NCI-H2171 treated with DMSO at 0.1 percent for 48 hours (cell line): ENCODE measurements at places on chromosomes 2 and 18.

- no peak for DNase-seq
Measured at GRCh38 chr18:31325051-31325450, 7.1 kb downstream of the DSG1 start.

- DNase-seq, result no peak
Measured at GRCh38 chr2:65434592-65435241, 2.3 kb upstream of the SPRED2 start.

GRCh38 chr2:12300927-12301326 is 415.8 kb upstream of the TRIB2 start:
- no peak for DNase-seq

- DNase-seq, result no peak
Measured at GRCh38 chr2:98015671-98016070, 19.9 kb upstream of the TMEM131 start.

DNA sequence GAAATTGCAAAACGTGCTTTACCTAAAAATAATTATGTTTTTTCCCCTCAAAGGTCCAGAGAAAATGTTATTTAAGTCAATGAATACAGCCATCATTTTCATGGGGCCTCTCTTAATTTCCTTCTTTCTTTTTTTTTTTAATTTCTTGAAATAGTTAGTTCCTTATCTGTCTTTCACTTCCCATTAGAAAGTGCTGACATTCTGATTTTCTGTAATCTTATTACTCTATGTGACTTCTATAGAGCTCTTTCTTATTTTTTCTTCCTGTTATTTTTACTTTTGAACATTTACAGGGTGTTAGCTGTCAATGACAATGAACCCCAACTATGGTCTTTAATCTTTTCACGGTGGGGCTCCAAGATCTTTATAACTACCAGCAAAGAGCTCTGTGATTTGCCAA is 30.0 kb downstream of the CTLA4 start:
- DNase-seq, result no peak

DNA sequence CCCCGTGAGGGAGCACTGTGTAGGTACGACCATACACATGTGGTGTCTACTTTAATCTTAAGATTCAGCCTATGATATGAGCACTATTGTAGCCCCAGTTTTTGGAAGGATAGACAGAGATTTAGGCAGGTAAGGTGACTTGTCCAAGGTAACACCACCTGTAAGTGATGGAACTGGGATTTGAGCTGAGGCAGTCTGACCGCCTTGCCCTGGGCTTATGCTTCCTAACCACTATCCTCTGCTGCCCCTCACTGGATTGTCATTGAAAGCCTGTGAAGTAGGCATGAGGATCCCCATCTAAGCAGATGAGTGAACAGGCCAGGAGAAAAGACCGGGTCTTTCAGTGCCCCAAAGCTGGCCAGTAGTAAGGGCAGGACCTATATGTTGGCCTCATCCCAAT is 343.8 kb downstream of the CYRIA start:
- no peak for DNase-seq

GRCh38 chr18:54995421-54996143 is 36.3 kb upstream of the CCDC68 start:
- DNase-seq, result no peak

GRCh38 chr2:27977731-27978312 is 87.3 kb downstream of the BABAM2 start:
- no peak for DNase-seq

DNA sequence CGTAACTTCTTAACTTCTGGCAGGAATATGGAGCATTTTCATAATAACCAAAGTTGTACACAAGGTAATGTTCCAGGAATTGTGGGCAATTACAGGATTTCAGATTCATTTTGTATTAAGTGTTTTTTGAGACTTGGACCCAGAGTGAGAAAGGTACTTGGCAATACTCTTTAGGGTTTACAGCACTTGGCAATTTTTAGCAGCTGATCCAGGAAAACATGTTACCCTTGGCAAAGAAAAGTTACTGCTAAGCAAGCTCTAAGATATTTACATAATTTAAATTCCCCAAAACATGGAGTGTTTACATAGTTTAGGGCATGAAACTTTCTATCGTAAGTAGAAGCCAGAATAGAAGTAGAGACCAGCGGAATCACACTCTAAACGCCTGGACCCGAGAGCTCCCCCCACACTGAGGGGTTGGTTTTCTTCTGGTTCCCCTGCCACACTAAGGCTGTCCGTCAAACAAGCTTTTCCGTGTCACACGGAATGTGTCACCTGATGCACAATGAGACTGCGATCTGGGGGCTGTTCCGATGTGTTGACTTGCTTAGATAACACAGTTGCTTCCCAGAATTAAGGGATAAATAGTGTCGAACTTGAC is 177.1 kb downstream of the PTGR3 start:
- DNase-seq, result no peak

DNA sequence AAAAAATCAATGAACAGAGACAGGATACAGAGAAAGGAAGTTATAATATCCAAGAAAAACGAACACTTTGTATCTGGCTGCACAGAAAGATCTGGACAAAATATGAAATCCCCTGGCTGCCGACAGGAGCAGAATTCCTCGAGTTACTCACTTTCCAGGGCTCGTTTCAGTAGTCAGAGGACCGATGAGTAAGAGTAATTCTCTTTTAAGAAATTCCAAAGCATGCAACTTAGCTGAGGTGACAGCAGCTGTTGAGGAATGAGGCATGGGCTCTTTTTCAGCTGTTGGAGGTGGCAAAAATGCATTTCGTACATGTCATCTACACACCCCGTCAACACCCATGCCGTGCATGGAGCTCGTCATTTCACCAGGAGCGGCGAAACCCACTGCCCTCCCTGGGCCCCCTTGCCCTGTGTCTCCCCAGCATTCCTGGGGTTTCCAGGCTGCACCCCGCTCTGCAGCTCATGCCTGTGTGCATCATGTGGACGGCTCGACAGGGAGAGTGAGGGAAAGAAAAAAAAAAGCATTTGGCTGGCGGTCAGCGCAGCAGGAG is 210.8 kb upstream of the SMIM21 start:
- no peak for DNase-seq

DNA sequence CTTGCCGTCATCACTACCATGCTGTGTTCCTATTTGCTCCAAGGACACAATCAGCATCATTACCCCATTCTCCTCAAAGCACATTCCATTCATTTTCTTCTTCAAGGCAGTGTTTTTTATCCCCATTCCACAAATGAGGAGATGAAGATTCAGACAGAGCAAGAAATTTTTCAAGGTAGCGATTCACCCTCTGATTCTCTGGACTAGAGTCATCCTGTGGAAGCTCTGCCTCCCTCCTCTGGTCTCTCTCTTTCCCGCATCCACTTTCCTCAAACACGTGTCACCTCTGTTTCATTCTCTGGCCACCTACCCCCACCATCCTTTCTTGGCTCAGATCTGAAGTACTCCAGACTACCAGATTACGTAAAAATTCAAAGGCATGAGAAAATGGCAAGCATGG is 297.9 kb downstream of the SOX11 start:
- DNase-seq, result no peak

DNA sequence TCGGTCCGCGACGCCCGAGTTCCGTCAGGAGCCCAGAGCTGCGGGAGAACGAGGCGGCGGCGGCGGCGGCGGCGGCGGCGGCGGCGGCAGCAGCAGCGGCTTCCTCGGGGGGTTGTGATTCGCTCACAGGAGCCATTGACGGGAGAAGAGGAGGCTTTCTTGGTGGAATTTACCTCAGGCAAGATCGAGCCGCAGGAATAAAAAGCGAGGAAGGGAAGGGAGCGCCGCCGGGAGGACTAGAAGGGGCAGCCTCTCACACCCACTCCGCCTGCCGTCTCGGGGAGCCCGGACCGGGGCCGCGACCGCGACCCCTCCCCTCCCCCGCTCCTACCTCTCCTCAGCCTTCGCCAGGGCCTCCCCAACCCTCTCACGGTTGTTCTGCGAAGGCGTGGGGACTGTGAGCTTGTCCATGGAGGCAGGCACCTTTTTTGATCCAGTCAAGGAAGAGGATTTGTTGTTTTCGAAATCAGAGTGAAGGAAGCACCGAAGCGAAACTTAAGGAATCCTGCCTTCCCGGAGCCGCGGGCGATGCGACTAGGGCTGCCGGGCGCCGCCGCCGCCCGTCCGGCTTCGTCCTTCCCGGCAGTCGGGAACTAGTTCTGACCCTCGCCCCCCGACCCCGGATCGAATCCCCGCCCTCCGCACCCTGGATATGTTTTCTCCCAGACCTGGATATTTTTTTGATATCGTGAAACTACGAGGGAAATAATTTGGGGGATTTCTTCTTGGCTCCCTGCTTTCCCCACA is 506 bp downstream of the BMPR2 start:
- DNase-seq, result peak; percentile 77

- DNase-seq, result peak; percentile 59
Measured at GRCh38 chr2:15120631-15121030, 440.5 kb downstream of the NBAS start.

- DNase-seq, result no peak
Measured at GRCh38 chr2:96663829-96664228, 21.3 kb downstream of the FER1L5 start.

GRCh38 chr18:31549416-31549815 is 42.3 kb upstream of the TTR start:
- no peak for DNase-seq

DNA sequence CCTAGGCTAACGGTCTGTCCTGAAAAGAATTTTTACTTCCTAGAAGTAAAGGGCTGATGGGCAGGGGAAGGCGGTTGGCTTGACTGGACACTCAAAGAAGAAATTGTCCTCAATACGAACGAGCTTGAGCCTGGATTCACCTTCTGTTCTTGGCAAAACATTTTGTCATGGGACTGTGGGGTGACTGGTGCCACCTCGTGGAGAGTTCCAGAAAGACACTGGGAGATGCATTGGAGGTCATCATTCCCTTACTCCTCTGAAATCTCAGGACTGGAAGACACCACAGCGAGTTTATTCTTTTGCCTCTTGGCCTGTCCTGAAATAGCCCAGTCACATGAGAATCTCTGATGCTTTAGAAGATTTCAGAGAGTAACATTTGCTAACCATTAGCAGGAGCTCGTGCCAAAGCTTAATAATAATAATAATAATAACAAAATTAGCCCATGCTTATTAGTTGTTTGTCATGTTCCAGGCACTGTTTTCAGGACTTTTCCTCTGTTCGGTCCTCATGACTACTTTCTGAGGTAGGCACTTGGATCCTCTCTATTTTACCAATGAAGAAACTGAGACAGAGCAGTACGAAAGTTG is 44.5 kb downstream of the TMEM182 start:
- DNase-seq, result peak; percentile 57

- peak; percentile 86 for DNase-seq
Measured at GRCh38 chr18:59629894-59630293, 67.3 kb downstream of the CCBE1 start.

GRCh38 chr2:46574457-46575355 is 95.3 kb downstream of the TMEM247 start:
- peak; percentile 6 for DNase-seq

DNA sequence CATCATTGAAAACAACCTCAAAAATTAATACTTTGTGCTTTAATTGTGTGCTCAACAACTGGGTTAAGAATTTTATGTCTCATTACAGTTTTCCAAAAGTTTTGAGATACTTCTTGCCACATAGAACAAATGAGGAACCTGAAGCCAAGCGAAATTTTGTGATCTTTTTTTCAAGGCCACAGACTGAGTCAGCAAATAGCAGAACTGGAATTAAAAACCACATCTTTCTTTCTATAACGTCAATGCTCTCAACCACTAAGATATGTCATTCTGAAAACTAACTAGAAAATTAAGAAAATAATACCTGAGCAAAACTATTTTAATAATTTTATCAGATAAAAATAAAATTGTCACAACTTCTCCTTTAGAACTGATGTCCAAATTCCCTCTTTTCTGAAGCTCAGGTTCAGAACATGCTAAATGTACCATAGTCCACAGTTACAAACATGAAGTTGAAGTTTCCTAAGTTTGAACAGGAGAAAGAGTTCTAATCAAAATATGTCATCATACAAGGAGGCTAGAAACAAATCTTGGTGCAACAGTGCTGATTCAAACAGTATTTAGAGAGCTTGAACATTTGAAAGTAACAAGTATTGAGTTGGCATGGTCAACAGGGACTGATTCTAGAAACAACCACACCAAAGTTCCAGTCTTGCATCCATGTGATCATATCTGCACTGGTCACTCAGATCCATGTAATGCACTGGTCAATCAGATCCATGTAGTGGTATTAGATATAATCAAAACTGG is 27.6 kb upstream of the CALCRL start:
- no peak for DNase-seq

DNA sequence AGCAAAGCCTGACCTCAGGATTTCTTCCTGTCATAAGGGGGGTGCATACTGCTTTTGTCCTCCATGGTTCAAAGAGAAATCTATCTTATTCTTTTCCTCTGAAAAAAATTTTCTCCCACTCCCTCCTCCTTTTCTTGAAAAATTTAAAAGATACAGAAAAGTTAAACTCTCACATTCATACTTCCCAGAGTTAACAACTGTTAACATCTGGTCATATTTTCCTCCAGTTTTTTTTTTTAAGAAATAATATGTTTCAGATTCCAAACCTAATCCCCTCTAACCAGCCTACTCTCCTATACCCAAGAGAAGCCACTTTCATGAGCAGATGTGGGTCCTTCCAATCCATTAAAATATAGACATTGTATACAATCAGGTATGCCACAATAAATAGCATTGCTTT is 378.9 kb upstream of the HNRNPA3 start:
- no peak for DNase-seq

DNA sequence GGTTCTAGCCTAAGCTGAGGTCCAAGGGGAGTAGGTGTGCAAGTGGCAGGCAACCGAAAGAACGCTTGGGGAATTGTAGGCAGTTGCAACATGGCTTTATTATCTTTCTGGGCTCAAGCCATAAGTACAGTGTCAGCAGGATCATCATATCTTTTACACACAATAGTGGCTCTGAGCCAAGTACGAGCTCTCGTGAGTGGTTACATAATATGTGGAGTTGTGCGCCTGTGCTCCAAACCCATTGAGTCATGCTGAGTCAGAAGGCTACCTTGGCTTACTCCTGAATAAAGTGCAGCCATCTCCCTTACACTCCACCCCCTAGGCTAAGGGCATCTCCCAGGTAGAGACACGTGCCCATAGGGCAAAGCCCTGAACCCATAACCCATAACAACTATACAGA is 233.9 kb downstream of the SATB2 start:
- DNase-seq, result peak; percentile 48

GRCh38 chr2:25132299-25132635 is 36.1 kb downstream of the POMC start:
- DNase-seq, result no peak

- DNase-seq, result no peak
Measured at GRCh38 chr2:39497082-39497801, 60.2 kb upstream of the MAP4K3 start.

- peak; percentile 87 for DNase-seq
Measured at GRCh38 chr2:23375448-23375847, 9.5 kb upstream of the KLHL29 start.

- DNase-seq, result no peak
Measured at GRCh38 chr18:70398076-70398475, 109.2 kb downstream of the SOCS6 start.

- DNase-seq, result no peak
Measured at GRCh38 chr2:97993926-97994325, 1.8 kb downstream of the TMEM131 start.
